ENCODE measurements at places on chromosomes 7 and 10.

GRCh38 chr7:163971-164881 lies 28.1 kb upstream of the FAM20C start:
- peak; percentile 23 for DNase-seq

- DNase-seq: no peak
Measured at GRCh38 chr7:22447762-22448161, 52.2 kb downstream of the STEAP1B start.

DNA sequence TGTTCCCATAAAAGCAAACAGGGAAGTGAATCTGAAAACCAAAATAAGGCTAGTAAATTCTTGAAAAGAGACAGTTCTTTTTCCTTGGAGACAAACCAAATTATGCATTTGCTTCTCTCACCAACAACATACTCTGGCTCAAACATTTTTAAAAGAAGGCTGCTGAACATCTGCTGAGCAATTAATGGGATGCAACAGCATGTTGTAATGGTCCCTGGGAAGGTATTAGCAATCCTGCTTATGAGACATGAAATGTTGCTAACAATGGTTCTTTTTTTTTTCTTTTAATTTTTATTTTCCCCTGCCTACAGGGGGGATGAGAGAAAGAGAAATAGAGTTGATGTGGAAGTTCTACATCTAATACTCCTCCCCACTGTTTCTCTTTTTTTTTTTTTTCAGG lies 572.1 kb downstream of the SORCS1 start:
- DNase-seq: no peak

- DNase-seq: no peak
Measured at GRCh38 chr7:114086914-114087652, 168.3 kb upstream of the PPP1R3A start.

DNA sequence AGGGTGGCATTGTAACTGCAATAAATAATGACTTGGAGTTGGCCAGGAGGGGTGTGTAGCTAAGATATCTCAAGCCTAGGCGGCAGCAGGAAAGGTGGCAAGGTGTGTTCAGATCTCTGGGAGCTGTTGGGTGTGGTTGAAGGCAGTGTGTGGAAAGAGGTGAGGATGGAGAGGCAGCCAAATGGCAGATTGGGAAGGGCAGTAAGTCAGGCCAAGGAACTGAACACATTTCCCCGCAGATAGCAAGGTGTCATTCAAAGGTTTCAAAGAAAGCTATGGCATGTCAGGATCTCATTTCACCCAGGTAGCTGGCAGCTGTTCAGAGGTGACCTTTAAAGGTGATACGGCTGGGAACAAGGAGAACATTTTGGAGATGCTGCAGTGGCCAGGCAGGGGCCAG lies 586.0 kb upstream of the MGMT start:
- DNase-seq: no peak

GRCh38 chr7:91927912-91928311 lies 12.8 kb upstream of the AKAP9 start:
- no peak for DNase-seq

DNA sequence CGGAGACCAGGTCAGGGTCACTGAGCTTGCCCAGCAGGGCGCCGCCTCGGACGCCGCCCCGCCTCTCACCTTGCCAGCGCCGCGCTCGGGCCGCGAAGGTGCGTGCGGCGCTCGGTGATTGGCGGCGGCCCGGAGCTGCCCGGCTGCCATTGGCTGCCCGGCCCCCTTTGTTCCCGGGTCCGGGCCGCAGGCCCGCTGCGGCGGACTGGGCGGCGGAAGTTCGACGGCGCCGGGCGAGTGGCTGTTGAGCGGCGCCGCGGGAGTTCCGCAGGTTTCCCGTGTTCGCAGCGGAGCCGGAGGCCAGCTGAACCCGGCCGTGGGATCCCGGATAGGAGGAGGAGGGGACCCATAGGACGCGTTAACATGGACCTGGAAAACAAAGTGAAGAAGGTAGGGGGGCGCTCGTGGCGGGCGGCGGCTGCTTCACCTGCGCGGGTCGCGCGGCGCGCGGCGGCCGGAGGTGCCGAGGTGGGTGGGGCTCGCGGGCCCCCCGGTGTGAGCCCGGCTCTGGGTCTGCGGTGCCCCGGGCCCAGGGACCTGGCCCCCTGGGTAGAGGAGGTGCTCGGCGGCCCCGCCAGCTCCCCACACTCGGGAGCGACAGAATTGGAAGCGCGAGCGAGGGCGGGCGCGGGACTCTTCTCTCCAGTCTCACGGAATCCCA lies at the start of gene TES:
TSS of gene TES (plus strand) at position 195 of the 661 bp plus-strand sequence. CDS start at position 364, 169 bp downstream.
- DNase-seq: no peak

GRCh38 chr10:99619090-99619800 lies 994 bp downstream of the SLC25A28 start:
- DNase-seq: no peak

DNA sequence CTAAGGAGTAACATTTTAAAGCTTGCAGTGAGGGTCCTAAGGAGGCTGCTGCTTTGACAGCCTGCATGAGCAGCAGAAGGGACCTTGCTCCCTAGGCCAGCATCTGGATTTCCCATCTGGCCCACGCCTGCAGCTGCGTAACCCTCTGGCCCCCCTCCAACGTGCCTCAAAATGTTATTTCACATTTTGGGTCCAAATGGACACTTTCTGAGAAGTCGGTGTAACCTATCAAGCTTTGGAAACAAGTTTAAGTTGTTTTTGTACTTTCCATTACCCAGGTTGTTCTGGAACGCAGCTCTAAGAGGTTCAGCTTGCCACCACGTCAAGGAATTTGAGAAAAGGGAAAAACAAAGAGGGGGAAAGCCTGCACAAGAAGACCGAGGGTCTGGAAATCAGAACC lies 338.3 kb downstream of the KCNMA1 start:
- DNase-seq: no peak

Data from posterior cingulate gyrus (tissue), 11 donors.